ENCODE measurements at places on chromosomes 3 and 15. TPM values are rescaled to one million over a fixed set of nuclear protein-coding genes. Genes with fewer than 3 reads are reported as not detected.

NECTIN3 gene
- total RNA-seq: 39.1 TPM

TJP1 gene
- total RNA-seq: 53.2 TPM

ENTPD3 gene
- total RNA-seq: 1.6 TPM

IL17RE gene
- not detected for total RNA-seq

Measured in skeletal muscle tissue (tissue), 5 donors.